CD4-positive, alpha-beta T cell treated with Interleukin-2 at 100 ng/mL for 4 hours (primary cell): ENCODE measurements at places on chromosomes 7 and 10.

DNA sequence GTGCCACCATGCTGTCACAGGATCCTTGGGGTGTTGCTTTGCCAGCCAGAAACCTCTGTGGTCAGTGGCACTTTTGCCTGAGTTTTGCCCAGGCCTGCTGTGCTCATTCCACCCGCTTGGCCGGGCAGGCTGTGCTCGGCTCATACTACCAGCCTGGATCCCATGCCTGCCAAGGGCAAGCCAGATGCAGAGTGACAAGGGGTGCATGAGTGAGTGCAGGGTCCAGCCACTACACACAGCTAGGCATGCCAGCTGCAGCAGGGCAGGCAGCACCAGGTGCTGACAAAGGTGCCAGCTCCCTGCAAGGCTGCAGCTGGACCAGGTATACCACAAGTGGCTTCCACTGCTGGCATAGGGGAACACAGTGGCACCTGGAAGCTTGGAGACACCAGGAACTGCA, 28.6 kb downstream of the C10orf67 start:
- DNase-seq: no peak

- no peak for DNase-seq
These were observed 27.1 kb downstream of the ACSM6 start for GRCh38 chr10:95221124-95221523.

- DNase-seq: no peak
These were observed 47.4 kb downstream of the GPR37 start for GRCh38 chr7:124718032-124718766.

DNA sequence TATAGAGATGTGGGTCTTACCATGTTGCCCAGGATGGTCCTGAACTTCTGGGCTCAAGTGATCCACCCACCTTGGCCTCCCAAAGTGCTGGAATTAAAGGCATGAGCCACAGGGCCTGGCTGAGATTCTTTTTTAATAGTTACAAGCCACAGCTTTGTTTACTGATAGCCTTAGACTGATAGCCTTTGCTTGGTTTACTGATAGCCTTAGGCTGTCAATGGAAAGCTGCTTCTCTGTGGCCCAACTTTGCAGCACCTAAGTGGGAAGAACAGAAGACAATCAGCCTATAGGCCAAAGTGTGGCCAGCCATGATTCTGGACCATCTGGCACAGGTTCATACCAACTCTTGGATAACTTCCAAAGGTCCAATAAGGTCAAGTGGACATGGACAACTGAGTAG, 24.1 kb upstream of the CDCA7L start:
- no peak for DNase-seq

GRCh38 chr7:141693082-141693481, 8.9 kb downstream of the DENND11 start:
- no peak for DNase-seq

GRCh38 chr10:90526721-90527120, 331.1 kb downstream of the HTR7 start:
- DNase-seq: no peak

- DNase-seq: no peak
These were observed 71.0 kb downstream of the SEMA3D start for GRCh38 chr7:85115862-85116261.

DNA sequence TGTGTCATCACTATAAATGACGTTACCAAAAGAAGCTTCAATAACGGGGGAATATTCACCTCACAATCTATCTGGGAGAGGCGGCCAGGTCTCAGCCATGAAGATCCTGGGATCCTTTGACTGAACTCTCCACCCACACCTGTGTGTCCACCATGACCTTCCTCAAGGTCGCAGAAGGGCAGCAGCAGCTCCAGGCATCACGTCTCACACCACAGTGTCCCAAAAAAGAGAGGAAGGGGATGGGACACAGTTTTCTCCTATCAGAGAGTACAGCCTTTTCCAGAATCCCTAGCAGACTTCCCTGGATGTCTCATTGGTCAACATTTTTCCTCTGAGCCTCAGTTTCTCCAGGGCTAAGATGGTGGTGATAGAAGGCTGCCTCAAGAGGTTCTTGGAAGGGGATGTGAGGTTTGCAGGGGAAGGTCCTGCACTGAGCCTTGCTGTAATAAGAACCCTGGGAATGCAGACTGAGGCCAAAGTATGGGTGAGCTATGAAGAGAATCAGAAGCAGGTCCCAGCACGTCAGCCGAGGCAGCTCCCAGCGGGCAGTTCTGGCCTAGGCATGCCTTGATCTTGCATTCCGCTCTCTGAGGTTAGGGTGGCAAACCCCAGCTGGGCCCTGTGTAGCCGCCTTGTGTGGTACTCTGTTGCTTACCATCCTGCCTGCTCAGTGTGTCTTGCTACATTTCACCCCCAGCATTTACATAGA, 63.8 kb downstream of the COL26A1 start:
- DNase-seq: no peak

DNA sequence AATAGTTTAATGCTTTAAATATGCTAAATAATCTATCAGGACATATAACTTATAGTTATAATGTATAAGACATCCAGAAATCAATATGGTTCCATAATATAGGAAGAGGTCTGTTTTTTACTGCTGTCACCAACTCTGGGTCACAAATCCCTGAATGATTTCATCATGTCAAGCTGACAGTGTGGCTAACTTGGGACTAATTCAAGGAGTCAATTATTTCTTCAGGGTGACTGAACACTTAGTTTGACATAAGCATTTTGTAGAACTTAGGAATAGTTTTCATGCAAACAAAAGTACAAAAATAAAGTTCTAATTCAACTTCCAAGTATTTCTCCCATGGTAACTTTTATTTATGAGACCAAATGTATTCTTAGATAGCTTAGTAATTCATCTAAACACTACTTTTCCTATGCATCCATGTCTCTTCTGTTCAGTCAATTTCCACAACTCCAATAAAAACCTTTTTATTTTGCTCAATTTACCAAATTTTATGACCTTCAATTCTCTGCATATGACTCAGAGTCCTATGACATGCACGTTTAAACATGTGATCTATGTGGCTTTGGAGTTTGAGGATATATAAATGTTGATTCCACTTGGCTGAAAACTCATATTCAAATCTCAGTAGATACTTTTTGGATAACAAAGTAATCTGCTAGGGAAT, 40.3 kb upstream of the GNAT3 start:
- no peak for DNase-seq

- no peak for DNase-seq
These were observed 39.2 kb upstream of the PSMG3 start for GRCh38 chr7:1609023-1609422.

GRCh38 chr10:132961787-132962622, 19.6 kb upstream of the CFAP46 start:
- peak; percentile 75 for DNase-seq

GRCh38 chr7:144818511-144818910, 17.3 kb downstream of the TPK1 start:
- peak; percentile 73 for DNase-seq

GRCh38 chr7:45078125-45078681, 10.6 kb downstream of the NACAD start:
- no peak for DNase-seq
